Pulmonary artery endothelial cell (primary cell): ENCODE measurements at places on chromosomes 6 and 20.

- DNase-seq: no peak
Observed at GRCh38 chr20:59972037-59972801, 14.0 kb downstream of the CDH26 start.

DNA sequence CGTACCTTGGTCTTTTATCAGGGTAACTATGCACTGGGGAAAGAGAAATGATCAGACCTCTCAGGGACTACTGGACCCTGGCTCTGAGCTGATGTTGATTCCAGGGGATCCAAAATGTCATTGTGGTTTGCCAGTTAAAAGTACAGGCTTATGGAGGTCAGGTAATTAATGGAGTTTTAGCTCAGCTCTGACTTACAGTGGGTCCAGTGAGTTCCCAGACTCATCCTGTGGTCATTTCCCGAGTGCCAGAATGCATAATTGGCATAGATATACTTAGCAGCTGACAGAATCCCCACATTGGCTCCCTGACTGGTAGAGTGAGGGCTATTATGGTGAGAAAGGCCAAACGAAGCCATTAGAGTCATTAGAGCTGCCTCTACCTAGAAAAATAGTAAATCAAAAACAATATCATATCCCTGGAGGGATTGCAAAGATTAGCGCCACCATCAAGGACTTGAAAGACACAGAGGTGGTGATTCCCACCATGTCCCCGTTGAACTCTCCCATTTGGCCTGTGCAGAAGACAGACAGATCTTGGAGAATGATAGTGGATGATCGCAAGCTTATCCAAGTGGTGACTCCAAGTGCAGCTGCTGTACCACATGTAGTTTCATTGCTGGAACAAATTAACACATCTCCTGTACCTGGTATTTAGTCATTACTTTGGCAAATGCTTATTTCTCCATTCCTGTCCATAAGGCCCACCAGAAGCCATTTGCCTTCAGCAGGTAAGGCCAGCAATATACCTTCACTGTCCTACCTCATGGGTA is 152.4 kb downstream of the THBS2 start:
- DNase-seq: no peak

GRCh38 chr6:143279385-143279784 is 171.1 kb downstream of the ADAT2 start:
- DNase-seq: no peak

GRCh38 chr6:84835340-84835739 is 70.9 kb upstream of the TBX18 start:
- DNase-seq: no peak

DNA sequence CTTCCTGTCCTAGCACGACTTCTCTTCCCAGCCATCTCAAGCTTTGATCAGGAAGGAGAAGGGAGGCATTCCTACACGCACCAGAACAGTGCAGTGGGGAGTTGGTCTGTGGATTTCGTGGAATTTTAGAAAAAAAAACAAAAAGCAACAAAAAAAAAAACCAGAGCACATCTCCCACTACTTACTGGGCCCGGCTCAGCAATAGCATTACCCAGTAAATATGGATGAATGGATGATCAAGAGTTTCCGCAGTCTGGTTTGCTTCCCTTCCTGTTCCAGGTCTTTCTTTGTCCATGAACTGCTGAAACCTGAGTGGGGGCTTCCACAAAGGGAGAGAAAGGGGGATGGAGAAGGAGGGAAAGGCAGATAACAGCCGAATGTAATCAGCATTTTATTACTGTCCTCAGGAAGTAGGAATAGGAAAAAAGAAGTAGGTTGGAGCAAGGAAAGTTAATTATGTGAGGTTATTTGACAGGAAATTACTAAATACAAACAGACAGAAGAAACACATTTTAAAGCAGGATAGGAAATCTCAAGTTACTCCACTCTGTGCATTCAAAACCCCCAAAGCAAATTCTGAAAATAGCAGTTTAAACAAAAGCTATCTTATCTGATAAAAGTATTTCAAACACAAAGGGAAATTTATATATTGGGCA is 349.0 kb downstream of the PRL start:
- no peak for DNase-seq

- DNase-seq: no peak
Observed at GRCh38 chr20:7716286-7716972, 223.8 kb downstream of the HAO1 start.

DNA sequence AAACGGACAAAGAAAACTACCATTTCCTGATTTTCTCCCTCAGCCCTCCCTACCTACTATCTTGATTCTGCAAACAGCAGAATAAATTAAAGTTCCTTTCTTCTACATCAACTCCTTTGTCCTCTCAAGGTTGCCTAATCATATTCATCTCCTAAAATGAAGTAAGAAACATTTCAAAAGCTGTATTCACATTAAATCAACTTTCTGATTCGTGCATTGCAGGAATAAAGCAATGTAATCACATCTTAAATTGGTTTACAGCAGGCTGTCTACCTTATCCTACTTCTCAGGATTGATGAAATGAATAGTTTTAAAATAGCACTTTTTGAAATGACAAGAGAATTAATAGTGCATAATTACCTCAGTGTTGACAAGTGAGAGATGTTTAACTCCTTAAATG is 25.1 kb downstream of the PRKN start:
- no peak for DNase-seq

- DNase-seq: no peak
Observed at GRCh38 chr6:149860834-149861602, 3.1 kb downstream of the LRP11 start.

- no peak for DNase-seq
Observed at GRCh38 chr6:13282393-13283069, 45.8 kb downstream of the TBC1D7 start.

- DNase-seq: no peak
Observed at GRCh38 chr6:79158856-79159516, 75.5 kb downstream of the HMGN3 start.

DNA sequence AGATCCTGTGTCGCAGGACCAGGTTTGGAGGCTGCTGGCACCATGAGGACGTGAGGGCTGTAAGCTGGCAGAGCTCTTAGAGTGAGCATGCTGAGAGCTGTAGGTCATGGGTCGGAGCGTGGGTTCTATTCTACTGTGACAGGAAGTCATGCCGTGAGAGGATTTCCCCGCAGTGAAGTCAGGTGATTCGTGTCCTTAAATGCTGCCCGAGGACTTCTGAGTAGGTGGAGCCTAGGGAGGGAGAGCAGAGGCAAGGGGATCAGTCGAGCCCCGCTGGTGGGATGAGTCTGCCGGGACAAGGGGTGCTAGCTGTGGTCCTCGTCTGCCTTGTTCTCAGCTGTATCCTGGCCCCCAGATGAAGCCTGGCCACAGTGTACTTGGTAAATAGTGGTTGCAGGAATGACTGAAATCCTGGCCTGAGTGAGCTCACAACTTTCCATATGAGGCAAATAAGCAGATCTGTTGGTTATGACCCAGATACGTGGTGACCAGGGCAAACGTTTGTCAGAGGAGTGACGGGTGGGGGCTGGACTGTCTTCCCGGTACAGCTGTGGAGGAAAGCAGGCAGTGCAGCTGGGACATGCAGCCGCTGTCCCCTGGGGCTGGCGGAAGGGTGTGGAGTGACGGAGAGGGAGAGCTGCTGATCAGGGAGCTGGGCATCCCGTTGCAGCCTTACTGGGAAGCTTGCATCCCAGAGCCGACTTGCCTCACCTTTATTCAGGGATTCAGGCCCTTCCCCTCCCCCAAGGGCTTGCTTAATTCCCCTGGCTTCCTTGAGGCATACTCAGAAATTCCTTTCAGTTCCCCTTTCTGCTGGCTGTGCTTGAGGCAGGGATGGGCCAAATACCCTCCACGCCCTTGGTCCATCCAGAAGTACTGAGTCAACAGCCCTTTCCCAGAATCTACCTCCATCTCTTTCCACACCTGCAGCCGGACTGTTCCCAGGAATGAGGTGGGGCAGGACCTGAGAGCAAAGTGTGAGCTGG is 250.9 kb upstream of the RREB1 start:
- no peak for DNase-seq

DNA sequence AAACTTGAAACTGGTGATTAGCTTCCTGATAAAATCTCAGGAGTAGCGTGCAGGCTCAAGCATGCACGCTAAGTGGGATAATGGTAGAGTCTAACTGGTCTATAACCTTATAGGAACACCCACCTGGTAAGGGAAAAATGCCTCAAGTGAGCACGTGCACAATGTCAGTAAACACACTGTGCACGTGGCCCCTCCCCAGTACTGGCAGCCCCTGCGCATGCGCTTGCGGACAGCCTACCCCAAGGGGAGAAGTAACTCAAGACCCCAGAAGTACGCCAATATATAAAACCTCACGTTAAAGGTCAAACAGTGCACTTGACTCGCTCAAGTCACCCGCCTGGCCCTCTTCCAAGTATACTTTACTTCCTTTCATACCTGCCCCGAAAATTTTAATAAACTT is 23.1 kb upstream of the DOK5 start:
- no peak for DNase-seq

DNA sequence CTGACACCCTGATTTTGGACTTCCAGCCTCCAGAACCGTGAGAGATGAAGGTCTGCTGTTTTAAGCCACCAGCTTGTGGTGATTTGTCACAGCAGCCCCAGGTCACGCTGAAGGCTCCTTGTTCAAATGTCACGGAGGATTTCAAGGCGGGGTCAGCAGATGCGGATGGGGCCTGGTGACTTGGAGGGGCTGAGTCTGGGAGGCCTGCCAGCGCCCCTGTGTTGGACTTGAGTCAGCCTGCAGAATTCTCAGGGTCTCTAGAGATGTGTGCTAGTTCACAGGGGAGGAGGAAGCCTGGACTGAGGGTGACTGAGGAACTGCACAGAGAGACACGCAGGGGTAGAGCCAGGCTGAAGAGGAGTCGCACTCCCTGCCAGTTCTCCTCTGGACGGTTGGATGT is 19.5 kb upstream of the TAF4 start:
- DNase-seq: no peak

GRCh38 chr20:52668626-52669025 is 303.5 kb upstream of the TSHZ2 start:
- no peak for DNase-seq

DNA sequence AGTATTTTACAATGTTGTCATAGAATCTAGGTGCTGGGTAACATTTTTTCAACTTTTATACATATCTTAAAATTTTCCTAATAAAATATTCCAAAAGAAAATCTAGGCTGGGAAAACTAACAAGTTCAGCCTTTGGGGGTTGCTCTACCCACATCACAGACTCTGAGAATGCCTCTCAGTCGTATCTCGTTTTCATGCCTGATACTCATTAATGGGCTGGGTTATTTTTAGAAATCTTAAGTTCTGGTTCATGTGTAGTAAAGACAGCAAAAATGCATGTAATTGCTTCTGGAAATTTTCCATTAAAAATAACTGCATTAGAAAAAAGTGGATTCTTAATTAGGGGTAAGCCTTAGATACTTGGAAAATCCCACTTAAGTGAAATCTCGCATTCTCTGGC is 149.3 kb downstream of the SLC24A3 start:
- DNase-seq: no peak

GRCh38 chr6:21157186-21157929 is 436.2 kb upstream of the SOX4 start:
- no peak for DNase-seq

DNA sequence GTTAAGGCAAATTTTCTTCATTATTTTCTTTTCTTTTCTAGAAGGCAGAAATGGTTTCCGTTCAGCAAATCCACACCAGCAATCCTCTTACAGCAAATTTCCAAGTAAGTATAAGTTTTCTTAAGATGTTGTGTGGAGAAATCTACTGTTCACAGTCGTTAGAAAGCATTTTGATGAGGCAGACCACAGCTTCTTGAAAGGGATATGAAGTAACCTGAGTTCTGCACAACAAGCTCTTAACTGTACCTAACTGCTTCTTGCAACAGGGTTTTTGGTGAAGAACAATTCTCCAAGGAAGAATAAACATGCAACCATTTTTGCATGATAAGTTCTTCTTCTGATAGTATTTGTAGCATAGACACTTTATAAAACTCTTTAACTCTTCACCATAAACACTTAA is 45.3 kb upstream of the STXBP5 start:
- no peak for DNase-seq

DNA sequence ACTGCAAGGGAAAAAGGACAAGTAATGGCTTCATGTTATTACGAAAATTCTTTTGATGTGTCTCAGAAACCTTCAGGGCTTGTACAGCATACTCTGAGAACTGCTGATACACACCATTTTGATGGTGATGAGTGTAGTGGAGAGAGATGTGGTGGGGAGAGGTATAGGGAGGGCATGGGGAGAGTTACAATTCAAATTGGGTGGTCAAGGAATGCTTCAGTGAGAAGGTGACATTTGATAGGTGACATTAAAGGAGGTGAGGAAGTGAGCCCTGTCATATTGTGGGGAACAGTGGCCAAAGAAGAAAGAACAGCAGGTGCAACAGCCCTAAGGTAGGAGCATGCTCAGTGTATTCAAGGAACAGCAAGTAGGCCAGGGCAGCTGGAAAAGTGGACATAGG is 318.9 kb downstream of the CLIC5 start:
- no peak for DNase-seq

DNA sequence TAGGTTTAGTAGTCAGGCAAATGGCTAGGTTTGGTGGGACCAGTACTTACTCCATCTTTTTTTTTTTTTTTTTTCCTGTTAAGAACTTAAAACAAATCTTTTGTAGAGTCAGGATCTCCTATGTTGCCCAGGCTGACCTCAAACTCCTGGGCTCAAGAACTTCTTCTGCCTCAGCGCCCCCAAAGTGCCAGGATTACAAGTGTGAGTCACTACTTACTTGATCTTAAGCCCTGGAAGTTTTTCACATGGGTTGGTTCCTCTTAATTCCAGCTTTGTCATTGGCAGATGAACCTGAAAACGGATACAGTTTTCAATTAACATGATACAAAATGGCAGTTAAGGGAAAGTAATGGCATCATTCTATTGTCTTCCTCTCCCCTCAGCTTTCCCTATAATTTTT is 179.4 kb upstream of the JAG1 start:
- DNase-seq: no peak

- DNase-seq: no peak
Observed at GRCh38 chr20:7596541-7596940, 343.7 kb downstream of the HAO1 start.

DNA sequence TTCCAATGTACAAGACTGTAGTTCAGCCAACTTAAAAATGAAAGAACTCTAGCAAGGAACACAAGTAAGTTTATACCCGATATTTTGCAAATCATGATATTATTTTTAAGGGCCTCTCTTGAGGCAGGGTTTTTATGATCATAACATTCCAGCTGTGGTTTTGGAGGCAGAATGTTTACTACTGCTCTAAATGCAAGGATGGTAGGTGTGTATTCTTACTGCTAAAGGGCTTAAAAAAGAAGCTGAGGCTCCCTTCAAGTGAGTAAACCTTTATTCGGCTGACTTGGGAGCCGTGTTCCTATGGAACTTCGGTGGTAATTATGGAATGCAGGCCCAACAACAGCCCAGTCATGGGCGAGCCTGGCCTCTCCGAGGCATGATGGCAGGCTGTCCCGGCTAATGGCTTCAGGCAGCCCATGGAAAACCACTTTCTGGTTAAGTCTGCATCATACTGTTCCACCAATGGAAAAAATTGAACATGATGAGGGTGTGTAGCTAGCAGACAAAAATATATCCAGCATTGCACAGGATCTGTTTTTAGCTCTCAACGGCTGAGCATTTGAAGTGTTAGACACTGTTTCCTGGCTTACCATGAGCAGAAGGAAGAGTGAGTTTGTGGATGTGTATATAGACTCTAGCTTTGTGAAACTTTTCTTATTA is 111.5 kb downstream of the TIAM2 start:
- DNase-seq: no peak

GRCh38 chr20:31555203-31555775 is 41.0 kb downstream of the HM13 start:
- DNase-seq: no peak
